Non-pigmented ciliary epithelial cell (primary cell): ENCODE measurements at places on chromosomes 12 and 14.

- DNase-seq = no peak
These were observed 5.2 kb upstream of the SLC6A13 start for GRCh38 chr12:267581-268482.

DNA sequence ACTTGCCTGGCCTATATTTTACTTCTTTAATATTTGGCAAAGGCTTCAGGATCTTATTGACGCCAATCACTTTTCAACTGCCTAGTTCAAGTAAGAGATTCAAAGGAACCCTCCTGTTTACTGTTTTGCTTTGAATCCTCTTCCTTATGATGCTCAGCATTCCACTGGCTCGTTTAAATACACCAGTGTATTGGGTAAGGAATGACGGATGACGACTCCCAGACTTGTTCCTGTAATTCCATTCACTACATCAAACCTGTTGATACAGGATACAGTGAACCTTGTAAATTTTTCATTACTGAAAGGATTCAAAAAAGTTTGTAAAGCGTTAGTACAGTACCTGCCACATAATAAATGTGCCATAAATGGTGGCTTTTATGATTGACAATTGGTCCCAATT lies 1.7 kb upstream of the SYCP3 start:
- DNase-seq = no peak

DNA sequence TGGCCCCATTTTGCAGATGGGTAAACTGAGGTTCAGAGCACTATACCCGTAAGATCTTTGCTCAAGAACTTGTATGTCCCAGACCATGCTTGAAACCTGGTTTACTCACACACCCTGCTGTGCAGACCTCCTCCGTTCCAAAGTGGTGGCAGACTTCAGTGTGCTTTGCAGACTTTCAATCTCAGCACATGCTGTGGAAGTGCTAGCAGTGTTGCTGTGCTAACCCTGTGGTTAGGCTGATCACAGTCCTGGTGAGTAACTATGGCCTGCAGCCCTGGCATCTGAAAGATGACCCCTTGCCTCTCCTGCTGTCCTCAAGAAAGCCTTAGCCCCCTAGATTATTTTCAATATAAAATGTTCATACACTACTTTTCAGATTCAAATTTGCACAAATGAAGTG lies 450.6 kb downstream of the DPF3 start:
- DNase-seq = no peak

DNA sequence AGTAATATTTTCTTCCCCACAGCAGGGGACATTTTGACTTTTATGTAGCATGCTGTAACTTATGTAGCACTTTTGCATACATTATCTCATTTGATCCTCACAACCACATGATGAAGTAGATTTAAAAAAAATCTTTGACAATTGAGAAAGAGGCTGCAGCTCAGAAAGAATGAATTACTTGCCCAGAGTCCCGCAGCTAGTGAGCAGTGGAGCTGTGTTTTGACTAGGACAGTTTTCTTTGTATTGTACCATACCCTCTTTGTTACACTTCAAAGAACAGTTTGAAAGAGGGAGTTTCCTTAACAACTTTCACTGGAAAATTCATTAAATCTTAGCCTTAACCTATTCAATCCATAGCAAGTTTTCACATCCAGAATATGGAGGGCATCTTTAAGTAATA lies 58.6 kb downstream of the SYNE2 start:
- no peak for DNase-seq

DNA sequence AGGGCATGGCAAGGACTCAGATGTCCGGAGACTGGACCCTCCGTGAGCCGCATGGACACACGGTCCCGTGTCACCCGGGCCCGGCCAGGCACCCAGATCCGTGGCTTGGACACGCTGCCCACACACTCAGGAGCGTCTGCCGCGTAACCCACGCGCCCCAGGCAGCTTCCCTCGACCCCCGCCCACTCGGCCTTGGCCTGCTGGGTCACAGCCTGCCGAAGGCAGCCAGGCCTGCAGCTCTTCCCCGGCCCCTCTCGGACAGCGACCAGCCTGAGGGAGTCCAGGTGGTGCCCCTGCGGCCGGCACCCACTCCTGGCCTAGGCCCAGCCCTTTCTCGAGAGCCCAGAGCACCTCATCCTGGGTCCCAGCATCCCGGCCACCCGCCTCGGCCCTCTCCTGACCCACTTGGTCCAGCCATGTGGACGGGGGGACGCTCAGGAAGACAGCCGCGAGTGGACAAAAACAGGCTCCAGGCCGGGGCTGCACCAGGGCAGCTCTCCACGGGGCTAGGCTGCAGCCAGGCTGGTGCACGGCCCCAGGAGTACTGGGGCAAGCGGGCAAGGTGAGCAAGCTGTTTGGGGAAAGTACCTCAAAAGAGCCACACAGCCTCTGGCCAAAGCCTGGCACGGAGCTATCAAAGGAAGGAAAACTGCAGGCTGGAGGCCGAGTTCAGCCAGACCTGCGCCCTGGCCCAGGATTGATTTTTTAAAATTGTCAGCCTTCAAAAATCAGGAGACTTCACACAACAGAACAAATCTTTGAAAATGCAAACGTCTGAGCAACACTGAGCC lies 6.5 kb downstream of the AKT1 start:
- no peak for DNase-seq

DNA sequence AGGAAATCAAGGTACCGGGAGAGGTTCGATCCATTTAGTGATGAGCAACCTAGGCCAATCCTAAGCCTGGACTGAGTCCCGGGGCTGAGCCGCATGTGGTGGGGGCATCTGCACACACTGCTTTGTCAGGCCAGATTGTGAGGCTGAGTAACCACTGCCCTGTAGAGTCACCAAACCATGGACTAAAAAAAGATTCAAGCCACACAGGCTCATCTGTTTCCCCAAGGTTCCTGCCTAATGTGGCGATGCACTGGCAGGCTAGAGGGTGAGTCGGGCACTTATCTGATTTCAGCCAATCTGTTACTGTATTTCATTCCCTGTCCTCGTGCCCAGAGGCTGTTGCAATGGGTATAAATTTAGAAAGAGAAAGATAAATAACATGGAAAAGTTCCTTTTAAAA lies 140.8 kb downstream of the TTC7B start:
- no peak for DNase-seq

DNA sequence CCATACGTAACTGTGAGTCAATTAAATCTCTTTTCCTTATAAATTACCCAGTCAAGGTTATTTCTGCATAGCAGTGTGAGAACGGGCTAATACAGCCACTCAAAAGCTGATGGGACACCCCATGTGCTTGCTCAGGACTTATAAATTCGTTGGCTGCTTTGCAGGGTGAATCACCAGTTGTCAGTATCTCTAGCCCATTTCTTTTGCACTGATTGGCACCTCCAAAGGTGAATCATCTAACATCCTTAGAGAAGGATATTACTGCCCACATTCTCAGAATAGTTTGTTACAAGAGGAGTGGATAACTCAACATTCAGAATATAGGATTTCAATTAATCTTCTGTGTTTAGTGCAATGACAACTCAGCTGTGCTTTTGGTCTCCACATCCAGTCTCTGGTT lies 601.5 kb downstream of the KCNH5 start:
- DNase-seq = peak; percentile 53

DNA sequence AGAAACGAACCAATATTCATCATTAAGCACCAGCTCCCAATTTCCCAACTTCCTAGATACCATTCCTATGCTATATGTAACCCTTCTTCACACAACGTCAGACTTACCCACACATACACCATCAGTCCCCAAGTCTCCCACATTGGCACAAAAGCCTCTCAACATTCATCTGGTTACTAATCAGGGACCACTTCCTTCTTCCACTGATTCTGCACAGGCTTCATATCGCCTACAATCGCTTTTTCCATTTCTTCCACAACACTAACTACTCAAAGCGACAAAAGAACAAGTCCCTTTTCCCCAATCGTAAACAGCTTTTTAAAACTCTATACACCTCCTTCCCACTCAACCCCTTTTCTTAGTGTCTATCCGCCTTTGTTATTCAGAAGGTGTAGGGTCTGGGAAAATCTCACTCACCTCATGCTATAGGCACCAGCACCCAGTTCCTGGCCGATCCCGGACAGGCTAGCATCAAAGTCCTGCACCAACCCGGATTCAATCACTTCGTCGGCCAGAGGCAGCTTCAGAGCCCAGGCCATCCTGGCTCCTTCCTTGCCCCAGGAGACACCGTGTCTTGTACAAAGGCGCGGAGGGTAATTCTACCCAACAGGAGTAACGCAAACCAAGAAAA lies 936 bp downstream of the TFCP2 start:
- DNase-seq = no peak

- peak; percentile 99 for DNase-seq
These were observed at the start of gene PABPN1 for GRCh38 chr14:23320584-23321571. Gene PABPN1 (plus strand): TSS chr14:23321457. CDS start chr14:23321470, 13 bp downstream.

DNA sequence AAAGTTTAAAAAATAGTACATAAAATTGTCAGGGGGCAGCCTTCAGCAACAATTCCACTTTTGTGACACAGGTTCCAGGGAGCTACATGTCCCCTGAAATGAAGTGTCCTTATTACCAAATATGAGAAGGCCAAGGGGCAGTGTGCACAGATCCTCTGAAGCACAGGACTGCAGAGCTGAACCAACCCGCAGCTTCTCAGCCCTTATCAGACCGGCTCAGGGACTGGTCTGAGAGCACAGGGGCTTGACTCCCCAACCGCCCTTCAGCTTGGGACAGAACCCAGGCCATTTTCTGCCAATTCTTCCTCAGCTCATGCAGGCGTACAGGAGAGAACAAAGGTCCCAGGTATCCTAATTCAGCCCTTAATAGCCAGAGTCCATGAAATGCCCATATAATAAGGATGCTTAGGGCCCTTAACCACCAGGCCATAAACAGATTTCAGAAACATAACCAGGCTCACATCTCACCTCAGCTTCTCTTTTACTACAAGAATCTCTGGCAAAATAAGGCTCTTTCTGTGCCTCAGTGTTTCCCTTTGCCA lies 221.3 kb downstream of the ANO2 start:
- no peak for DNase-seq

- peak; percentile 1 for DNase-seq
These were observed 39.2 kb upstream of the CD163 start for GRCh38 chr12:7542813-7543212.

DNA sequence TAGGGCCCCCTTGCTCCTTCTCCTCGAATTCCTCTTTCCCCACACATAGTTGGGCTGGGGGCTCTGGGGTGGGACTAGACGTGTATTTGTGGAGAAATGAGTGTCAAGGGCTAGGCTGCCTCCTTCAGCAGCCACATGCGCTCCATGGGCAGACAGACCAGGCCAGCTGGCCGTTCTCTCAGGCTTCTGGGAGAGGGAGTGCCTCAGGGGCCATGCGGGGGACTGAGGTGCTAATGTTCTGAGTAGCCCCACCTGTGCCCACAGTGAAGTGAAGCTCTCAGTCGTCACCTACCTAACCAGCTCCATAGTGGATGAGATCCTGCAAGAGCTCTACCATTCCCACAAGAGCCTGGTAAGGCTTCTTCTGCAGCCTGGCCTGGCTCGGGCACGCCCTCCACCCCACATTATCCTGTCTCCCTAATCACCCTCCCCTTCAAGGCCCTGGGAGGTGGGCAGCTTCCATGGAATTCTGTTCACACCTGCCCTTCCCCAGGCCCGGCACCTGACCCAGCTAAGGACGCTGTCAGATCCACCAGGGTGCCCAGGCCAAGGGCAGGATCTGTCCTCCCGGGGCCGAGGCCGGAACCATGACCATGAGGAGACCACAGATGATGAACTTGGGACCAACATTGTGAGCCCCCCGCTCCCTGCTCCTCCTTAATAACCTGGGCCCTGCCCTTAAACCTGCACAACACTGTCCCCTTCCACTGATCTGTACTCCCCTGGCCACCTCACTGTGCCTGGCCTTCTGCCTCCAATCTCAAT lies 9.0 kb upstream of the CPNE6 start:
- DNase-seq = no peak

- DNase-seq = no peak
These were observed 19.0 kb upstream of the NUDT14 start for GRCh38 chr14:105200074-105200473.

GRCh38 chr12:65535946-65536345 lies 257.5 kb downstream of the MSRB3 start:
- no peak for DNase-seq

DNA sequence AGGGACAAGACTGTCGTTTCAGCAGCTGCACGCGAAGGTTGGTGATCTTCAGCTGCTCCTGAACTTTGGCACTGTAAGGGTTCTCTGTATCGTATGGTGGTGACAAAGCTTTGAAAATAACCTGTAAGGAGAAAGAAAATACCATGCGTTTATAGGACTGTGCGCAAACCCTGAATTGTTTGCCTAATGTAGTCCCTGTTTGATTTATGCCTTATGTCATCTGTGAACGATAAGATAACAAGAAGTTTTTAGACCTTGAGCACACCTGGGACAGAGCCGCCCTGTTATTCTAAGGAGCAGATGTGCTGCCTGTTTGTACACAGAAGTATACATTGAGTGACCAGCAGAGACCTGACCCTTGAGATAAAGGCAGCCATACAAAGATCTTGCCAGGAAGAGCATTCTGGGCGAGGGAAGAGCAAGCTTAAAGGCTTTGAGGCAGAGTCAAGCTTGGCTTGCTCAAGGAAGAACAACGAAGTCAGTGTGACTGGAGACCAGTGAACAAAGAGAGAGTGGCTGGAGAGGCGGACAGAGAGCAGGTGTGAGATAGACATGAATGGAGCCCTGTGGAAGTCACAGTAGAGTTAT lies 52.4 kb downstream of the NTN4 start:
- no peak for DNase-seq

GRCh38 chr12:119911182-119911581 lies 34.1 kb upstream of the CIT start:
- DNase-seq = peak; percentile 61

DNA sequence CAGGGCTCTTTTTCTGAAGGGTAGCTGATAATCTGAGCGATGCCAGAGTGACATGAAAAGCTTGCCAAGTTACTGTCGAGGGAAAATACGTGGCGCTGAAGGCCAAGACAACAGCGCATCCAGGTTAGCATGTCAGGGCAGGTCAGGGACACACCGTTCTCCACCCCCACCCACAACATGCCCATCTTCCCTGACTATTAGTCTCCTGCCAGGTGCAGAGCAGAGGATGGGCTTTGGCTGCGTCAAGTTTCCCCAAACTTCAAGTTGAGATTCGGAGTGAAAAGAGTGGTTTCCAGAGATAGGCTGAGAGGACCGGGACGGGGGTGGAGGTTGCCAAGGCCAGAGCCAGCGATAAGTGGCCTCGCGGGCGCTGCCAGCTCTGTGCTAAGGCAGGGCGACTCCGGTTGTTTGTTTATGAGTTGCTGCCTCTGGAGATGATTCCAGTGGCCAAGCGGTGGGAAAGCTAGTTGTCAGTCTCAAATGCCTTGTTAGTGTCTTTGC lies 1.7 kb downstream of the TRHDE start:
- DNase-seq = no peak

GRCh38 chr14:30569216-30569902 lies 10.4 kb downstream of the G2E3 start:
- no peak for DNase-seq
